CD4-positive, alpha-beta T cell treated with Interleukin-15 for 1 hour (primary cell): ENCODE measurements at places on chromosomes 1 and 21.

DNA sequence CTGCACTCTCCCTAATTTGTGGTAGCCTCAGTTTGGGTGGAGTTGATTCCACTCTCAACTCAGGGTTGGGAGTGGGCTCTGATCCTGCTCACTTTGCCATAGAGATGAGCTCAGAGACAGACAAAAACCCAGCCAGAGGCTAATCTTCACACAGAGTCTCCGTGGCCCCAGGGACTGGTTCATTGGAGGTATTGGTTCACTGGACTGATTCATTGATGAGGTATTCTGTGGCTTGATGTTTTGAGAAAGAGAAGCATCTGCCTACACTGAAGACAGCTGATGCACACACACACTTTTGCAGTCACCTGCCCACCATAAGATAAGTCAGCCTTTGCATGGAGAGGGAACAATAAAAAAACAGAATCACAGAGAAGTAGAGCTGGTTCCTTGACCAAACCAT is 183.8 kb downstream of the AJAP1 start:
- no peak for DNase-seq

DNA sequence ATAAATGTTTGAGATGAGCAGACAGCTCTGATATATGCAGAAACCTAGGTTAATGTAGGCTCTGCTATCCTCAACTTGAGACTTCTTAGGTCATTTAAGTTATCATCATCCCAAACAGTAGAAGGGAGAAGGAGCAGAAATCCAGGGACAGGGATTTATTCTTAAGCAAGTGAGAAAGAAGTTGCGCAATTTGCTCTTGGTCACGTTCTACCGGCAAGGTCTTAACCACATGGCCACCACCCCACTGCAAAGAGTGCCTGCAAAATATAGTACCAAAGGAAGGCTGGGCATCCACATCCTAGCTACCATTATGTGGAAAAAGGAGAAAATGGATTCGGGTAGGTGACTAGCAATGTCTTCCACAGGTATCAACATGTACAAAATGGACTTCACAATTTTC is 25.2 kb downstream of the CRNN start:
- DNase-seq: no peak

DNA sequence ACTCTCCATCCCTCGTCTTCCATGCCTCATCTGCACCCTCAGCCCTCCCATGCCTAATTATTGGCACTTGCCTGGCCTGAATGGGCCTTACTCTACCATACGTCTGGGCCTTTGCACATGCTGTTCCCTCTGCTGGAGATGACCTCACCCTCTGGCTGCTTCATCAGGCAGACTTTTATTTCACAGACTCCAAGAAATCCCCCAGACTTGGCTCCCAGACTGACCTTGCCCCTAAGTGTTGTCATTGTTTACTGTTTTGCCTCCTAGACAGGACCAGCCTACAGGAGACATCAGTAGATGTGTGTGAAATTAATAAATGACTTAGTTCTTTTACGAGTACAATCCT is 5.2 kb upstream of the AHDC1 start:
- no peak for DNase-seq

DNA sequence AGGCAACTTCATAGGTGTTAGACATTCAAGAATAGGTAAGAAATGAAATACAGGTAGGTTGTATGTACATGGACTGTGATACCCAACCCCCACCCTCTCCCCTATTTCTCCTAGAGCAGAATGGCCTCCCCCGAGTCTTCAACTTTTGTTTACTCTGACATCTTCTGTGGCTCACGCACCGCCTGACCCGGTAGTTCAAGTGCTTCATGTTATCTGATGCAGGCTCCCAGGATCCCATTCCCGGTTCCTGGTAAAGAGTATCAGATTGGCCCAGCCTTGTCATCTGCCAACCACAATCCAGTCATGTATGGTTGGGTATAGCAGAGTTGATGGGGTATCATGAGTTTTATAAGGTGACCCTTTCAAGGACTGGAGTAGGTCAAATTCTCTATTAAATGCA is 9.1 kb downstream of the GNAI3 start:
- no peak for DNase-seq
